Naive thymus-derived CD4-positive, alpha-beta T cell (primary cell): ENCODE measurements at places on chromosomes 5 and 9. TPM values are rescaled to one million over a fixed set of nuclear protein-coding genes. Genes with fewer than 3 reads are reported as not detected.

IRX2 gene
- not detected for total RNA-seq

SHC3 gene
- total RNA-seq: 0.11 TPM

TMEM232 gene
- 3.0 TPM for total RNA-seq

ITGA2 gene
- 0.43 TPM for total RNA-seq

BTNL9 gene
- not detected for total RNA-seq

NTNG2 gene
- 8.3 TPM for total RNA-seq

LRRC19 gene
- not detected for total RNA-seq

CDKN2A gene
- total RNA-seq: 0.95 TPM

ZNG1A gene
- total RNA-seq: 27.6 TPM

PLPP1 gene
- 8.4 TPM for total RNA-seq

IFNA21 gene
- not detected for total RNA-seq

PTPRD gene
- not detected for total RNA-seq

SLCO4C1 gene
- 3.7 TPM for total RNA-seq

SIL1 gene
- 17.9 TPM for total RNA-seq

KCNIP1 gene
- total RNA-seq: not detected

MCTP1 gene
- 5.8 TPM for total RNA-seq
